ENCODE measurements at places on chromosomes 3 and 15.

GRCh38 chr15:79834495-79834894 lies 62.3 kb downstream of the MTHFS start:
- no peak for DNase-seq

GRCh38 chr3:52395503-52395865 lies 49.4 kb downstream of the SEMA3G start:
- DNase-seq: no peak

DNA sequence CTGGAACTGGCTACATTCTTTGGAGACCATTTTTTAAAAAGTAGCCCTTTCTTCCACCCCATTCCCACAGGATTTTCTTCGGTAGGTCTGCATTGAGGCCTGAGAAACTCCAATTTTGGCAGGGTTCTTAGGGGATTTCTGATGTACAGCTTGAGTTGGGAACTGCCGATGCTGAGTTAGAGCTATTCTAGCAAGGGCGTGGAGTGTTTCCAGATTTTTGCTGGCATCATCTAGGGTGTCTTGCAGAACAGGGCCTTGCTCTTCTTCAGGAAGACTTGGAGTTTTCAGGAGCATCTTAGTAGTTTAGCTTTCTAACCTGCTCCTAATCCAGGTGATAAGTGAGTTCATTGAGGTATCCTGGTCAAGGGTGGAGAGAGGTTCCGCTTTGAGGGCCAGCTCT lies 41.0 kb downstream of the SV2B start:
- DNase-seq: no peak

DNA sequence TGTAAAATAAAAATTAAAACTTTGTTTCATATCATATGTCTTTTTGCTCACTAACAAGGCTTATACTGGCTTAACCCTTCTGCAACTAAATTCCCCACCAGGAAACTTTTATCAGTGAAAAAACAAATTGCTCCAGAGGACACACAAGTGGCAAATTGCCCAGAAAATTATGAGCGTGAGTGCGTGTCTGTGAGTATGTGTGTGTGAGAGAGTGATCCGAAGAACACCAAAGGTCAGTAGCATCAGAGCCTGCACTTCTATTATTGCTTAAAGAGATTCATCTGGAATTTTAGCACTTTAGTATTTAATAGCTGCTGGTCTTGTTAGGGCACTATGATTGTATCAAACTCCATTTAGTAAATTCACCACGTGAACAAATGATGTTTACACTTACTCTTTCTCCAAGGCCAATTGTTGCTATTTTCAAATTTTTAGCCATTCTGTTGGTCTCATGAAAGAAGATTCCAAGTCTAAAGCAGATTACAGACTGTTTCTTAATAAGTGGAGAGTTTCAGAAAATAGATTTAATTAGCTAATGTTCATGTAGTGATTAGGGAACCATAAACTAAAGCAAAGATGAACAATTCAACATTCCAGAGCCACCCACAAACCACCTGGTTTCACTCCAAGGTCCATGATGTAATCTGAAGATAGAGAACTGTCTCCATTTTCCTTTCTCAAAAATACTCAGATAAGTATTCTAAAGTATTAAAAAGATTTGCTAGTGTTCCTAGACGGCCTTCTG lies 91.1 kb upstream of the IL12A start:
- no peak for DNase-seq

- DNase-seq: no peak
These were observed 104.6 kb downstream of the ZIC4 start for GRCh38 chr3:147301781-147302180.

DNA sequence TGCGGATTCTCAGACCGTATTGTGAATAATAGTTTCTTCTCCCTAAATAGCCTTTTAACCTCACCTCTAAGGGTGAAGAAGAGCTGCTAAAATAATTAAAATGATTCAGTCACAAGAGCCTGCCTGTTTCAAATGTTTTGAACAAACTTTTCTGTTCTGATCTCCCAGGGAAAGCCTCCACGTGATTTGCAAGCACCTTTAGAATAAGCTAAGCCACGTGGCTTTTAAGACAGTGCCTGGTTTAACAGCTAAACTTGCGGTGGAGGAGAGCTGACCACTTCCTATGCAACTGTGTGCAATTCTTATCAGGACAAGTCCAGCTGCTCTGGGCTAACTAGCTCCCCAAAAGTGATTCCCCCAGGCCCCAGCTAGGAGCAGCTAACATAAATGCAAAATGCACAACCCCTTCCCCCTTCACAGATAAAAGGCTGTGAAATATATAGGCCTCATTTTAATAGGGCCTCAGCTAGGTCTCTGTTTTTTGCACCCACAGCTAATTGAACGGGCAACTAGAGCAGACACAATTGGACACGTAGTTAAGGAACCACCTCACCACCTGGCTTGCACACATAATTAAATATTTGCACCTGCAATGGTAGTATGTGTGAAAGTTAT lies 401.2 kb upstream of the NR2F2 start:
- peak; percentile 23 for DNase-seq

GRCh38 chr3:86793786-86794185 lies 197.2 kb downstream of the VGLL3 start:
- DNase-seq: no peak

DNA sequence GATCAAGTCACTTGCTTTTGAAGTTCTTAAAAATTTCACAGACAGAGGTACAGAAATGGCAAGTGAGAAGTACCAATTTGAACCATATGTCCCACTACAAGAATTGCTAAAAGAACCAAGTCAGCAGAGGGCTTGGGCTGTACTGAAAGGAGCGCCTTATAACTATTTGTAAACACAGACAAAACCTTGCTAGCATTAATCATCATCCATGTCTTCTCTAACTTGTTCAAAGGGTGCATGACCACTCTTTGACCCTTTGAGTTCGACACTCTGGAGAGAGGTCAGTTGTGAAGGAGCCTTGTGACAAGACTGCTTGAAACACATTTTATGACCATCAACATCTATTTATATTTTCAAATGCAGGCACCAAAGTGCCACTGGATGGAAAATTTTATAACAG lies 191.7 kb downstream of the PDZRN3 start:
- DNase-seq: no peak

DNA sequence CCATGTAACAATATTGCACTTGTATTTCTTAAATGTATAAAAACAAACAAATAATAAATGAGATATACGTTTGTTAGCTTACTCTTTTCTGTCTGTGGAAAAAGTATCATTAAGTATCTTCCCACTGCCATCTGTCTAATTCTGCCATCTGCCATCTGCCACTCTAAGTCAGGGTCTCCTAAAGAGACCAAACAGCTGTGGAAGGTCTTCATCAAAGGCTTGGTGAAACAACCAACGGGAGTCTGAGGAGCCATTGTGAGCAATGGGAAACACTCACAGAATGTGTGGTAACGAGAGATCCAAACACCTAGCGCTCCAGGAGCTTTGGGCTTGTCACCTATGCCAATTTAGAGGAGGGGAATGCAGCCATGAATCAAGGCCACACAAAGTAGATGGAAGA lies 28.7 kb upstream of the PFN2 start:
- DNase-seq: no peak

All from erythroblast (primary cell).